ENCODE measurements at places on chromosomes 3 and 15.

- no peaks in the 10 kb centered on the region for H3K4me1 ChIP-seq
- H3K4me3 ChIP-seq: no peak overlapping the region
- H3K36me3 ChIP-seq: peaks cover 4% of the 10 kb centered on the region
- H3K27me3 ChIP-seq: no peaks in the 10 kb centered on the region
- DNase-seq: peak; percentile 59
Observed at GRCh38 chr15:90046911-90047392, 45.8 kb downstream of the ZNF710 start.

DNA sequence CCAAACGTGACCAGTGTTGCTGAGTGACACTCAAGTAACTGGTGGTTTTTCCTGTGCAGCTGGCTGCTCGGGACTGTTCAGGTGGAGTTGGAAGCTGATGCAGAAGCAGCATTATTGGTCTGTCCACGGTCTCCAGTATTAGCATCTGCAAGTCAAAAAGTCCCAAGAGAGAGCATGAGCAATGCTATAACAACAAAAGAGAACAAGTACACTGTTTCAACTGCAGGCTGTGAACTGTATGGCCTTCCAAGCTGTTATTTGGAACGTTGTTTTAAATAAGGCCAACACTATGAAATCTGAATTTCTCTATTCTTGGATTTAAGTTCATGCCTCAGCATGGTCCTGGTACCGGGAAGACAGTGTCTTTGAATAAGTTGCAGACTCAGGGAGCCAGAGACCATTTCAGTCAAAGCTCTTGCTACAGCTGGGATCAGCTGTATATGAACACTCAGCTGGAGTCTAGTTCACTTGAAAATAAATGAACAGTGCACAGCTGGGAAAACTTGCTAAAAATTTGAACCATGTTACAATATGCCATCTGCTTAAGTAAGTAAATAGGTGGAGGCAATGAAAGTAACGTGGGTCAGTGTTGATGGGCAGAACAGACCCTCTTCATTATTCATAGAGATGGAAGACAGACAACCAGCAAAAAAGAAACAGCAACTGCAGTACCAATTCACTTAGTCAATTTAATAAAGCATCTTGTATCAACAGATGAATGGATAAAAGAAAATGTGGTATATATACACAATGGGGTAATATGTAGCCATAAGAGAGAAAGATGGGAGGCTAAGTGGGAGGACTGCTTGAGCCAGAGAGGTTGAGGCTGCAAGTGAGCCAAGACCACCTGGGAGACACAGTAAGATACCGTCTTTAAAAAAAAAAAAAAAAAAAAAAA lies 45.1 kb downstream of the NR1I2 start:
- no peak overlapping the region for H3K4me3 ChIP-seq
- H3K27ac ChIP-seq: no peak overlapping the region
- no peaks in the 10 kb centered on the region for H3K27me3 ChIP-seq
- peak; percentile 46 for DNase-seq
- H3K4me1 ChIP-seq: peaks cover 10% of the 10 kb centered on the region

GRCh38 chr3:61005591-61005990 lies 245.7 kb downstream of the FHIT start:
- no peaks in the 10 kb centered on the region for H3K4me1 ChIP-seq
- H3K27ac ChIP-seq: no peak overlapping the region
- H3K27me3 ChIP-seq: no peaks in the 10 kb centered on the region

GRCh38 chr15:30675126-30675525 lies 49.2 kb downstream of the ARHGAP11B start:
- no peaks in the 10 kb centered on the region for H3K36me3 ChIP-seq
- no peak for DNase-seq
- no peaks in the 10 kb centered on the region for H3K4me1 ChIP-seq
- no peak overlapping the region for H3K27ac ChIP-seq

GRCh38 chr3:31137718-31138465 lies 243.4 kb upstream of the GADL1 start:
- no peak overlapping the region for H3K27ac ChIP-seq
- DNase-seq: no peak
- H3K36me3 ChIP-seq: no peaks in the 10 kb centered on the region
- no peaks in the 10 kb centered on the region for H3K27me3 ChIP-seq
- no peak overlapping the region for H3K4me3 ChIP-seq
